ENCODE measurements at places on chromosomes 1 and 21. TPM values are rescaled to one million over a fixed set of nuclear protein-coding genes. Genes with fewer than 3 reads are reported as not detected.
A peak's percentile ranks its signal among the peaks of the same experiment; 100 is the strongest.

ADAM30 gene
- not detected for polyA plus RNA-seq

GBP7 gene
- polyA plus RNA-seq: not detected

GRCh38 chr1:35222322-35223083 is 29.6 kb upstream of the SFPQ start:
- H3K36me3 ChIP-seq: no peaks in the 10 kb centered on the region
- peak; percentile 94 for DNase-seq
- peaks cover 10% of the 10 kb centered on the region for H3K4me1 ChIP-seq
- no peaks in the 10 kb centered on the region for H3K27me3 ChIP-seq

DNA sequence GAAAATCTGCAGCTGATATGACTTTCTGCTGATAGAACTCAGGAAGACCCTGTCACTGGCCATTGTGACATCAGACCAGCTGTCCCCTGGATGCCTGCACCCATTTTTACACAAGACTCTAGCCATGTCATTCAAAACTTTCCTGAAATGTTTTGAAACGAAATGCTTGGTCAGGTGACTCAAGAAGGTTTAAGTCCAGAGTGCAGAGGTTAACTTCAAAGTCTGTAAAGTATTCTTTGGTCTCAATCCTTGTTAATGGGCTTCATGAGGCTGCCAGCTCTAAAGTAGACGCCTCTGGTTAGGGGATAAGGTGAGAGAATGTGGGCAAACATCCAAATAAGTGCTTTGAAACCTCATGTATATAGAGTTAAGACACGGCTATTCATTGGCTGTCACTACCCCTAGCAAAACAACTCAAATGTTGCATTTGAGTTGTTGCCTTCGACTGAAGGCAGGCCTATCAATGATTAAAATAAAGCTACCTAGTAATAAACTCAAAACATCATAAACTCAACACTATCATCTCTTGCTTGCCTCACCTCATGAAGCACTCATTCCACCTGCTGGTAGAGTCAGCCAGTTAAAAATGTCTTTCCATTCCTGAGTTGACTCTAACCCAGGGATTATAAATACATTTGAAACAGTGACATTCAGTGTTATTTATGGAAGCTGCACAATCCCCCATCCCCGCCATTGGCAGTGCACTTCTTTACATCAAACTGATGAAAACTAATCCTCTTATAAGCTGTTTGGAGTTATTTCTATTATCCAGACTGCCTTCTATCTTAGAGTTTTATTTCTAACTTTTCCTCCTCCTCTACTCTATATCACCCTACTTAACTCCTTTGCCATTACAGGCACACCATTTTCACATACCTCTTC is 26.0 kb downstream of the RABIF start:
- no peak for DNase-seq
- no peak overlapping the region for H3K4me3 ChIP-seq
- peaks cover 4% of the 10 kb centered on the region for H3K27me3 ChIP-seq
- H3K27ac ChIP-seq: no peak overlapping the region
- H3K4me1 ChIP-seq: peaks cover 4% of the 10 kb centered on the region

GRCh38 chr1:19427087-19427781 is 58.1 kb downstream of the CAPZB start:
- H3K27me3 ChIP-seq: no peaks in the 10 kb centered on the region
- peak; percentile 57 for DNase-seq
- H3K27ac ChIP-seq: peak overlapping the region; percentile 52
